Breast epithelium (tissue), 4 donors: ENCODE measurements at places on chromosomes 7 and 10. TPM values are rescaled to one million over a fixed set of nuclear protein-coding genes. Genes with fewer than 3 reads are reported as not detected.

DNA sequence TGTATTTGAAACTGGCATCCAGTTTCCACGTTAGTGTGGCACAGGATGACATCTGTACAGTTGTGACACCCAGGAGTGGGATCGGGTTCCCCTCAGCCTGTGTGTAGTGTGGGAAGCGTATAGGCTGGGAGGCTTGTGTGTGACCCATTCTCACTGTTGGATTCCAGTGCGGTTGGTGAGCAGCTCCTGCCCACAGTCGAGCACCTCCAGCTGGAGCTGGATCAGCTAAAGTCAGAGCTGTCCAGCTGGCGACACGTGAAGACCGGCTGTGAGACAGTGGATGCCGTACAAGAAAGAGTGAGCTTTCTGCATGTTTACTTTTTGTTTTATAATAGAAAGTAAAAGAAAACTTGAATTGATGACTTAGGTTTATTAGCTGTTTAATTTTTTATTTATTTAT, 18.7 kb upstream of the GET4 start:
- no peak for DNase-seq

- DNase-seq = no peak
Measured at GRCh38 chr10:131043039-131043691, 268.4 kb downstream of the TCERG1L start.

Gene GPR22
- total RNA-seq = not detected

DNA sequence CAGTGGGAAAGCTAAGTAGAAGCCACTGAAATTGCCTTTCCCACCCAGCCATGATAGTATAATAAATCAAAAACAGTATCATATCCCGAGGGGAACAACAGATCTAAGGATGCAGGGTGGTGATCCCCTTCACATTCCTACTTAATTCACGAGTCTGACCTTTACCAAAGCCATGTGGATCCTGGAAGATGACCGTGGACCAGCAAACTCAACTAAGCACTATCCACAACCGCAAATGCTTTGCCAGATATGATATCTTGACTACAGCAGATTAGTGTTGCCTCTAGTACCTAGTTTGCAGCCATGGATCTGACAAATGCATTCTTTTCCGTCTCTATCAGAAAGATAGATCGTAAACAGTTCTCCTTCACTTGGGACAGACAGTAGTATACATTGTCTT, 67.3 kb upstream of the IL6 start:
- DNase-seq = no peak

Gene ATOH7
- 0.64 TPM for total RNA-seq

GRCh38 chr7:30041526-30042269, 13.5 kb downstream of the PLEKHA8 start:
- DNase-seq = no peak

GRCh38 chr10:123858077-123858681, 33.4 kb downstream of the CPXM2 start:
- DNase-seq = no peak
